CD4-positive, alpha-beta T cell treated with Interleukin-10 for 1 hour (primary cell): ENCODE measurements at places on chromosomes 4 and X.

DNA sequence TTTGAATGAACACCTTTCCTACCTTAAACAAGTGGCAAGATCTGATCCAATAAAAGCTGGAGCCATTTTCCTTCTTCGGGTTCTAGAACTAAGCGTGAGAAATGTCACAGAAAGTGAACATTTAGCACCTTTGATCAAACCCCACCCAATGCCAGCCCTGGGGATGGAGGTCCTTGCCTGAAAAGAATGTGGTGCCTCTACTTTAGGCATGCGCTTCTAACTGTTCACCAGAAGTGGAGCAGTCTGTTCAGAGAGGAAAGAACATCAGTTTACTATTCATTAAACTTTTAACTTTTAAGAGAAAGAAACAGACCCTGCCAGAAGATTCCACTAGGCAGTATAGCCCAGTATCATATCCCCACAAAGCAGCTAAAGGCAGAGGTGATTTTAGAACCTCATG is 75.9 kb downstream of the INTS12 start:
- DNase-seq, result no peak

- DNase-seq, result no peak
Measured at GRCh38 chr4:30867427-30867826, 147.3 kb downstream of the PCDH7 start.

- no peak for DNase-seq
Measured at GRCh38 chrX:150155436-150156035, 207.6 kb upstream of the MAMLD1 start.

GRCh38 chrX:105872941-105873340 is 50.6 kb downstream of the NRK start:
- no peak for DNase-seq

- DNase-seq, result no peak
Measured at GRCh38 chr4:108458681-108459080, 161.7 kb upstream of the RPL34 start.

DNA sequence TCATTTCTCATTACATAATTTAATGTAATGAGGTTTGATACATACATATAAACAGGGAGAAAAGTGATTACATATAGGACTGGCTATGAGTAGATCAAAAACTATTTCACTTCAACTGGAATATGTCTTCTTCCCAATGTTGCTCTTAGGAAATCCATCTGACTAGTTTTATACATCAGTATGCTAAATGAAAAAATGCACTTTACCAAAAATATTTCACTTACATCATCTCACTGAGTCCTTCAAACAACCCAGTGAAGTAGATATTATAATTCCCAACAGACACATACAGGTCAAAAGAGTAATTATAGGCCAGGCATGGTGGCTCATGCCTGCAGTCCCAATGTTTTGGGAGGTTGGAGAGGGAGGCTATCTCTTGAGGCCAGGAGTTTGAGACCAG is 215.9 kb downstream of the MID1 start:
- DNase-seq, result no peak

DNA sequence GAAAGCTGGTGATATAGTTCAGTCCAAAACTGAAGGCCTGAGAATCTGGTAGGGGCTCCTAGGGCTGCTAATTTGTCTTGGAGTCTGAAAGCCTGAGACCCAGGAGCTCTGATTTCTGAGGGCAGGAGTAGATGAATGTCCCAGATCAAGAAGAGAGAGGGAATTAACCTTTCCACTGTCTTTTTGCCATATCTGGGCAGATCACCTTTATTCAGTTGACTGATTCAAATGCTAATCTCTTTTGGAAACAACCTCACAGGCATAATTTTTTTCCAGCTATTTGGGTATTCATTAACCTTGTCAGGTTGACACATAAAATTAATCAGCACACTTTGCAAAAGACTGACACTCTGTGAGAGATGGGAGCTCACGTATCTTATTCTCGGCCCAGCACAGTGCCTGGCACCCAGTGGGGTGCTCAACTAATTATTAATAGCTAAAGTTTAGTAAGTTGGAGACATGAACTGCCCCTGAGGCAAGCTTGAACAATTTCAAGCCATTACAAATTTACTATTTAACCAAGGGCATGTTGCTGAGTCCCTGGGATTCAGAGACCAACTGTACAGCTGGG is 114.3 kb downstream of the CPEB2 start:
- DNase-seq, result no peak

- no peak for DNase-seq
Measured at GRCh38 chr4:68651932-68652331, 18.5 kb downstream of the UGT2B15 start.

GRCh38 chr4:89868999-89869589 is 25.6 kb upstream of the MMRN1 start:
- DNase-seq, result no peak

- peak; percentile 38 for DNase-seq
Measured at GRCh38 chrX:48696909-48697727, 584 bp downstream of the SUV39H1 start.

GRCh38 chr4:190014771-190015537 is 12.1 kb downstream of the FRG2 start:
- peak; percentile 10 for DNase-seq
